ENCODE measurements at places on chromosomes 4 and X.

DNA sequence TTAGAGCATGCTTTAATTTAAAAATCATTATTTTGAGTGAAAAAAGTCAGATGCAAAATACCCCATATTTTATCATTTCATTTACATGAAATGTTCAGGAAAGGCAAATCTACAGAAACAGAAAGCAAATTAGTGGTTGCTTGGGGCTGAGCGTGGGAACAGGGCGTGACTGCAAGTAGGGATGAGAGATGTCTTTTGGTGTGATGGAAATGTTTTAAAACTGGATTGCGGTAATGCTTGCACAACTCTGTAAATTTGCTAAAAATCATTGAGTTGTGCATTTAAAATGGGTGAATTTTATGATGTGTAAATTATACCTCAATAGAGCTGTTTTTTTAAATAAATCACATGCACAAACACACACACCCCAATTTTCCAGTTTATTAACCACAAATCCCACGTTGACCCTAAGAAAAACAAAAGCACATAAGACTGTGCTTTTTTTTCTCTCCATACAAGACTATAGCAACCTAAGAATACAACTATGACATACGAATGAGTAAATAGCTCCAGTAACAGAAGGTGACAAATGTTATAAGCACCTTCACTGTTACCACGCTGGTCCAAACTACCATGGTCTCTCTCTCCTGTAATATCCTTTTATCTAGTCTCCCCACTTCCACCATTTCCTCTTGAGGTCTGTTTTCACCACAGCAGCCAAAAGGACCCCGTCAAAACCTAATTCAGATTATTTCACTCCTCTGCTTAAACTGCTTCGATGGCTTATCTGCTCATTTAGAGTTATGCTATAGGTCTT, 37.2 kb downstream of the FRMD7 start:
- no peak for DNase-seq

GRCh38 chr4:75251547-75251946, 262.7 kb downstream of the RCHY1 start:
- DNase-seq, result no peak

DNA sequence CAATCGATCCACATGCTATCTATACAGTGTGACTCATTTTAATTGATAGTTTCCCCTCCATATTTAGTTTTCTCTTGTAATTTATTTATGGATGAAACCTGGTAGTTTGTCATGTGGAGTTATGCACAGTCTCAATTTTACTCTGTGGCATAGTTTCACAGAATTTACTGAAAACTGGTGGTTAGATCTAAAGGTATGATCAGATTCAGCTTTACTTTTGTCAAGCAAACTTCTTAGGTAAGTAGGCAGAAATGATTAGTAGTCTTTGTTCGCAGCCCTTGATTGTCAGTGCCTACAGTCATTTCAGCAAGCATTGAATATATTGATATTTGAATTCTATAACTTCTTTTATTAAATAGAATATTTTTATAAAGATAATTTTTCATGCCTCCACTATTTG, 2.5 kb downstream of the ADD1 start:
- no peak for DNase-seq

GRCh38 chr4:183861426-183861825, 43.7 kb upstream of the STOX2 start:
- no peak for DNase-seq

DNA sequence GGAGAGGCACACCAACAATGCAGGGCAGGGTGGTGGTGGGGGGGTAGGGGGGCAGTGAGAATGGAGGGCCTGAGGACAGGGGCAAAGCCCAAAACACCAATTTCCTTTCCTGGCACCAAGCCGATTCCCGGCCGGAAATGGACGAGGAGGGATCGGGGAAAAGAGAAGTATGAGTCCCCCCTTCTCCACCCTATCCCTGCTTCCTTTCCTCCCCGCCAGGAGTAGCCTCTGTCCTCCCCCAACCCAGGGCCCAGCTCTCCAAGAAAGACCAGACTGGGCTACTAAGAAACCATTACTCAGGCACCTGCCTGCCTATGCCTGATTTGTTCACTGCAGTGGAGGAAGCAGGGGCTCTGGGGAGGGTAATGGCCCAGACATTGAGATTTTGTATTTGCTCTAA, 402 bp downstream of the CCDC120 start:
- no peak for DNase-seq

DNA sequence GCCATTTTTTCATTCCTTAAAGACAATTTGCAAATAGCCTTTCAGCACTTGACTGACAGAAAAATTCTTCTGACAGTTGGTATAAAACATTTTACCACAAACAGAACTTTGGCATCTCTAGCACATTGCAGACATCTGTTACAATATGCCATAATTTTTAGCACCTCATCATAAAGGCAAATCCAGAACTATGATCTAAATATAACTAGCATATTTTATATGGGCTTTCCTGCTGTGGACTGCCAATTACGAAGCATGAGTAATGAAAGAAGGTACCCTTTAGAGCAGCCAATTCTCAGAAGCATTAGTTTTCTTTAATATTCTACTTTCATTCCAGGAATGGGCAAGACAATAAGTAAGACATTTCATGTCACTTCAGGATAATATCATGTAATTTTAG, 647.4 kb upstream of the GALNT7 start:
- no peak for DNase-seq

DNA sequence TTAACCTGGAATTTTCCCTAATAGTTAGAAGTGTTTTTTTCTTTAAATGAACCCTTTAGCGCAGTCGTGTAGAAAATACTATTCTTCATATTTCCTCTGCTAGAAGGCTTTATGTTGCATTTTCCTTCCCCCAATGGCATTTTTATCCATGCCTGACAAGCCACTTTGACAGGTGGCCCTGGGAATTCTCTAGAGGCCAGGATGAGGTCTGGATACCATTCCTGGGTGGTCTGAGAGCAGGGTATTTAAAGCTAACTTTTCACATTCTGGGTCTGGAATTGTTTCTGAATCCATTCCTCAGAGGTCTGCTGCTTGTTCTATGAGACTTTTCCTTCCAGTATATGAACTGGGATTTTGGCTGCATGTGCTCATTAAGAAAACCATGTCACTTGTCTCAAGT, 31.2 kb upstream of the PDGFRA start:
- DNase-seq, result no peak

DNA sequence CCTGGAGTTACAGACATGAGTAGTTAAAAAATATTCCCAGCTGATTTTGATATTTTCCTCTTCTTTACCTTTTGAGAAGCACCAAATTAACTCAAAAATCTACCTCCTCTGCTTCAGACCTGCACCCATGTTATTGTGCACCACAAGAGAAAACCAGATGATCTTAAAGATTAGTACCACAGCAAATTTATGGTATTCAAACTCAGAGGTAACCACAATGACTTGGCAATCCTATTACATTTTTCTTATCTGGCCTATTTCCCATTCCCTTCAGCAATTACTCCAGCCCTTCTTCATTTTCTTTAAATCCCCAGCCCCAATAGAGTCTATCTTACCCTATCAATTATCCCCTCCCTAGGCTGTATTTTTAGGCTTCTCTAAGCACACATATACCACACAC, 535.1 kb downstream of the FAT4 start:
- DNase-seq, result peak; percentile 24

GRCh38 chrX:134171661-134172587, 65.1 kb upstream of the CCDC160 start:
- no peak for DNase-seq

DNA sequence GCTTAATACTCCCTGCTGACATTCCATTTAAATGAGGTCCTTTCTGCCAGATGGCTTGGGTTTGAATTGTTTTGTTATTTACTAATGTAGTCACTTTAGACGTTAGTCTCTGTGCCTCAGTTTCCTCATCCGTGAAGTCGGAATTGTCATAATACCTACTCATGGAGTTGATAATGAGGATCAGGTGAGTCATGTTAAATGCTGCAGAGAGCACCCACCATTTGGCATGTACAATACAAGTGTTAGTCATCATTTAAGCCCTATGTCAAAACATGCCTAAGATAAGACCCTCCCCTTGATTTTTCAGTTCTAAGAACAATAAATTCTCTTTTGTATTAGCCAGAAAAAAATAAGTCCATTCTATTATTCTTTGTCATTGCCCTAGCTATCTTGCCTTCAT, 534.8 kb upstream of the HTR2C start:
- no peak for DNase-seq

DNA sequence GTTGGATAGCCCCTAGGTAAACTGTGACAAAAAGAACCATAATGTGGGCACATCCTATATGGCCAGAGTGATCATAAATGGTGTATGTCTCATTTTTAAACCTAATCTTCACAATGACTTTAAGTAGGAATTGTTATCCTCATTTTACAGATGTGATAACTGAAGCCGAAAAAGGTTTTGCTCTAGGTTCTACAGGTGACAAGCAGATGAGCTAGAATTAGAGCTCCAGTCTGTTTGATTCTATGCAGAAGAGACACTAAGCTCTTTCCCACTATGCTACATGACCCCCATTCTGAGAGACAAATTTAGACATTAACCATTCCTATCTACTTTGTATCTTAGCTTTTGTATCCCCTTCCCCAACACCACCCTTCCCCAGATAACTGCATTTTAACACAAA, 2.0 kb downstream of the AREG start:
- DNase-seq, result no peak

DNA sequence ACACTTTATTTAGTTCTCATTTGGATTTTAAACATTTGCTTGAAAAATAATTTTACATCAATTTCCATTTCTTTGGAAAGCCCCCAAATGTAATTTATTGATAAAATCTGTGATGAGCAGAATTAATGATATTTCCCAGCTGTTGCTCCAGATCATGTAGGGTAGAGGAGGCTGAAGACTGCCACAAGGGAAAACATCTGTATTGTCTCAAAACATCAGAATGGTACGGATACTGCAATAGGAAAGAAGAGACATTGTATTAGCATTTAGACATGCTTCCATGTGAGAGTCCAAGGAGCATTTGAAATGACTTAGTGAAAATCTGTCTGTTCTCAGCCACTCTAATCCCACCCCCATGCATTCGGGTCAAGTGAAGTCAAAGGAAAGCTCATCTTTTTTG, 14.4 kb downstream of the ADH1A start:
- no peak for DNase-seq

DNA sequence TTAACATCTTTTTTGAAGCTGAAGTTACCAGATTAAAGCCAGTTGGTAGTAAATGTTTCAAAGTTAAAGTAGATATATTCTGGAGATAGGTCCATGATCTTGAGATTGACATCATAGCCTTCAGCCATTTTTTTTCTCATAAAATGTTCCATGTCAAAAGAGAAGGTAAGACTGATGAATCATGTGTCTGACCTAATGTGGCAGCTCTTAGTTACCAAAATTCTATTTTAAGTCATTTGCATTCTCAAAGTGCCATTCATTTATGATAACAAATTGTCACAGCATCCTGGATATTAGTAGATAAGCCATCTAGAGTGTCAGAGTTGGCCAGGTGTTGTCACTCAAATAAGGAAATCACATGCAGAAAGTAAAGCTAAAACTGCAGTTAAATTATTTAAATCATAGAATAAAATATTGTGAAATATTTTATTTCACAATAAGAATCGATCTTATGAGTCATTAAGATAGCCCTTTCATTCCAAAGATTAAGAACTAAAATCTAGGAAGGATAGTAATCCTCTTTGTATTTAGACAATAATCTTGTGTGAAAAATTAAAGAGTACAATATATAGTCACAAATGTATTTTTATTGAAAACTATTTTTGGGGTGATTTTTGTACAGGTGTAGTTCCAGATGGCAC, 65.7 kb upstream of the ADAD1 start:
- no peak for DNase-seq

DNA sequence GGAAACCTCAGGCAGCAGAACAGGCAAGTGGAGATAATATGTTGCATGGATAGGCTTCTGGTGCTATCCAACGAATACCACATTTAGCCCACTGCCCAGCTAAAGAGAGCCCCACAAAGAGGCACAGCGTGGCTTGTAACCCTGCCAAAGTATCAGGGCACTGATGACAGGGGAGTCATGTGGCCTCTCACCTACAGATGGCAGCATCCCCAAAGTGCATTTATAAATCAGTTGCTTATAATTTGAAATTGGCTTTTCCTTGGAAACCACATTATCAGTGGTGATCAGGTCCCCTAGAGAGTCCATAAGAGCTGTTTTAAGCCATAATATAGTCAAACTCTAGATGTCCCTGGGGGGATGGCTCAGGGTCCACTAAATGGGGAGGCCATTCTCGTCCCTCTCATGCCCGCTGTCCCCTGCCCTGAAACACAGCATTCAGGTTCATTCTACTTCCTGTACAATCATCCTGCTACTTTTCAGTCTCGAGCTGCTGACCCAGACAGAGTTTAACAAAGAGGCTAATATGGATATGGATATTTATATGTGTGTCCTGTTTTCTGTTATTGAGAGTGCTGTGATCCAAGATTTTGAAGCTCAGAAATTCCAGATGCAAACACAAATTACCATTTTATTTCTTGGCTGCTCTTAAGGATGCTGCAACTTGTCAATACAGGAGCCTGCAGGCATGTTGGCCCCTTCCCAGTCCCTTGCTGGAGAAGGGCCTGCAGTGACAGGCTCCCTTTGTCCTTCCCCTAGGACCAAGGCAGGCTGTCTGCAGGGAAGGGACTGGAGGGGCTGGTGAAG, 28.5 kb downstream of the SRPX start:
- no peak for DNase-seq

- no peak for DNase-seq
Observed at GRCh38 chr4:181970366-181970765, 272.8 kb upstream of the TENM3 start.

DNA sequence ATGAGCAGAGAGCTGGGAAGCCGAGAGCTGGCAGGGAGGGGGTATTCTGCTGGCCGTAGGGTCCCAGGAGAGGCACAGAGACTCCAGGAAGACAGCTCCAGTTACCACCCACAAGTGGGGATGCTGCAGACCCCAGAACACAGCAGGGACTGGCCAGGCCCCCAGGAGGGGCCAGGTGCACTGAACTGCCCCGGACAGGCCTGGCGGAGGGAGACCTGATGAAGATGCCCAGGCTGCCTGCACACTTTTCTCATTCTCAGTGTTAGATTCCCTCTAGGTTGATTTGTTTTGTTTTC, 110.8 kb downstream of the CPZ start:
- DNase-seq, result no peak

DNA sequence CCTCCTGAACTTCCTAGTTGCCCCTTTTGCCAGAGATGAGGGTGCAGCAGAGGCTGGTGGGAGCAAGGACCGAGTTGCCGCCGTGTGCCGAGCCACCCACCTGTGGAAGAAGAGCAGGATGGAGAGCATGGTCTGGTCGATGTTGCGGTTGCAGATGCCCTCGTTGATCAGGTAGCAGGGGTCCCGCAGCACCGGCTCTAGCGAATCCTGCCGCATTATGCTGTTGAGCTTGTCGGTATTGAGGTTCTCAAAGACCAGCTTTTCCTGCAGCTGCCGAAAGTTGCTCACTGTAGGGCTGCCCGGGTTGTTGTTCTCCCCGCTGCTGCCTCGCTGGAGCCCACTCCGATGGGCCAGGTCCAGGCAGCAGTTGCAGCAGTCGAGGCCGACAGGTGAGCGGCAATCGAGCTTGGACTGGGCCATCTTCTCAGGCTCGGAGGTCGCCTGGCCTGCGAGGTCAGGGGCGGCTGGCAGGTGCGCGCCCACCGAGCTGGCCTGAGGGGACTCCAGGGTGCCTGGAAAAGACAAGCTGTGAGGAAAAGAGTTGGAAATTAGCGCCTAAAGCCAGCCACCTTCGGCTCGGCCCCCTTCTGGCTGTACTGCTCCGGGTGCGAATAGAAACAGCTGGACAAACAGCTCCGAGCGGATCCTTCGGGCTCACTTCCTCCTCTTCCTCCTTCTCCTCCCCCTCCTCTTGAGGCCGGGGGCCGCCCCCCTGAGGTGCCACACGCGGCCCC, 420 bp downstream of the TSC22D3 start:
- DNase-seq, result no peak

Measured in stromal cell of bone marrow (primary cell).